ENCODE measurements at places on chromosomes 12 and 14.
A peak's percentile ranks its signal among the peaks of the same experiment; 100 is the strongest.

DNA sequence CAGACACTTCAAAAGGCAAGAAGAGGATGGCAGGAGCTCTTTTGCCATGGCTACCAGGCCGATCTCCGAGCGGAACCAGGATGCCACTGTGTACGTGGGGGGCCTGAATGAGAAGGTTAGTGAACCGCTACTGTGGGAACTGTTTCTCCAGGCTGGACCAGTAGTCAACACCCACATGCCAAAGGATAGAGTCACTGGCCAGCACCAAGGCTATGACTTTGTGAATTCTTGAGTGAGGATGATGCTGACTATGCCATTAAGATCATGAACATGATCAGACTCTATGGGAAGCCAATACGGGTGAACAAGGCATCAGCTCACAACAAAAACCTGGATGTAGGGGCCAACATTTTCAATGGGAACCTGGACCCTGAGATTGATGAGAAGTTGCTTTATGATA, 9.8 kb downstream of the GARIN2 start:
- DNase-seq = peak; percentile 4

- DNase-seq = peak; percentile 80
These were observed 19.3 kb upstream of the KRT7 start for GRCh38 chr12:52213564-52214420.

DNA sequence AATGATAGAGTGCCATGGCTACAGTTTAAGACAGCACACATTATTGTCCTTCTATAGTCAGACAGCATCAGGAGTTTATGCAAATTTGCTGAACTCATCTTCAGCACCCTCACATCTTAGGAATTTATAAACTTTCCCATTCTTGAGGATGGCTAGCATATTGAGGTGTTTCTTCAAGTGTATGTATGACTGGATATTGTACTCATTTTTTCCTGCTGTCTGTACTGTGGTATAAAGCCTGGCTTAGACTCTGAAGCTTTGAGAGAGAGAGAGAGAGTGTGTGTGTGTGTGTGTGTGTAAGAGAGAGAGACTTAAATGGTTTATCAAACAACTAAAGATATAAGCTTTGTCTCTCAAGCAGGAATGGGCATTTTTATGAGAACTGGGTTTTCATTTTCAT, 161.6 kb downstream of the PIK3C2G start:
- DNase-seq = peak; percentile 61

- DNase-seq = no peak
These were observed 406.6 kb upstream of the SYT1 start for GRCh38 chr12:78457938-78458337.

DNA sequence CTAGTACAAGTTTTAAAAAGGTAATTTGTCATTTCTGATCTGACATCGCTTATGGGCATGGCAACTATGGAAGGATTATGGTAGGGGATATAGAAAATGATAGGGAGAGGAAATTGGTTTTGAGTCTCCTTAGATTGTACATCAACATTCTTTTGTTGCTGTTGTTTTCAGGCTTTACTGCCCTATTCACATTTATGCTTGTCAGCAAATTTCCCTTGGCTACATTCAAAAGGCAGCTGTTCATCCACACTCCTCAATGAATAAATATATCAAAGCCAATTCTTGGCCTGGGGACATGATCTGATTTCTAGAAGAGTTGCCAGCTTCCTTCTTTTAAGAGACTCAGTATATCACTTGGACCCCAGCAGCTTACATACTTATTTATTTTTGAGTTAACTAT, 283.4 kb downstream of the CEP128 start:
- DNase-seq = no peak

Data from fibroblast of skin of scalp (primary cell).